ENCODE measurements at places on chromosomes 13 and 19. TPM values are rescaled to one million over a fixed set of nuclear protein-coding genes. Genes with fewer than 3 reads are reported as not detected.
A peak's percentile ranks its signal among the peaks of the same experiment; 100 is the strongest.

Gene EDDM13
- 2.3 TPM for total RNA-seq

DNA sequence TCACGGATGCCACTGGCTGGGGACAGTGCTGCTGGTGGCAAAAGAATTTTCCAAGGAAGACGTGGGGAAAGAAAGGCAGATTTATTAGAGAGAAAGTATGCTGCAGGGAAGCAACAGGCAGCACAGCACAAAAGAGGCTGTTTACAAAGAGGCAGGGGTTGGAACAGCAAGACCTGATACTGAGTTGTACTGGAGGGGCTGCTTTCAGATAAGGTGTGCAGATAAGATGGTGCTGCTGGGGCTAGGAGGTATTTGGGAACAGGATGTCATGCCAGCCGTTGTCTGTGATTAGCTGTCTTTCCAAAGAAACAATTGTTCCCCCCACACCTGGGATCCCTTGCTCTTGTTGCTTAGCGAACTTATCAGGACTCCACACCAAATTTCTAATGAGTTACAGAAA is 2023.3 kb upstream of the PCDH20 start:
- H3K27me3 ChIP-seq: no peaks in the 10 kb centered on the region
- no peaks in the 10 kb centered on the region for H3K4me1 ChIP-seq
- no peak overlapping the region for H3K27ac ChIP-seq

- H3K4me1 ChIP-seq: peaks cover 49% of the 10 kb centered on the region
- peak overlapping the region; percentile 79 for H3K27ac ChIP-seq
- peaks cover 23% of the 10 kb centered on the region for H3K27me3 ChIP-seq
- H3K36me3 ChIP-seq: no peaks in the 10 kb centered on the region
Observed at GRCh38 chr19:38559428-38560401, 58.0 kb downstream of the MAP4K1 start.

Gene ZNF549
- 7.5 TPM for total RNA-seq

GRCh38 chr19:4738734-4739133 is 15.1 kb upstream of the DPP9 start:
- no peak overlapping the region for H3K27ac ChIP-seq
- no peaks in the 10 kb centered on the region for H3K36me3 ChIP-seq
- no peak for DNase-seq
- H3K4me3 ChIP-seq: no peak overlapping the region
- peaks cover 1% of the 10 kb centered on the region for H3K4me1 ChIP-seq
- H3K27me3 ChIP-seq: peaks cover 7% of the 10 kb centered on the region

DNA sequence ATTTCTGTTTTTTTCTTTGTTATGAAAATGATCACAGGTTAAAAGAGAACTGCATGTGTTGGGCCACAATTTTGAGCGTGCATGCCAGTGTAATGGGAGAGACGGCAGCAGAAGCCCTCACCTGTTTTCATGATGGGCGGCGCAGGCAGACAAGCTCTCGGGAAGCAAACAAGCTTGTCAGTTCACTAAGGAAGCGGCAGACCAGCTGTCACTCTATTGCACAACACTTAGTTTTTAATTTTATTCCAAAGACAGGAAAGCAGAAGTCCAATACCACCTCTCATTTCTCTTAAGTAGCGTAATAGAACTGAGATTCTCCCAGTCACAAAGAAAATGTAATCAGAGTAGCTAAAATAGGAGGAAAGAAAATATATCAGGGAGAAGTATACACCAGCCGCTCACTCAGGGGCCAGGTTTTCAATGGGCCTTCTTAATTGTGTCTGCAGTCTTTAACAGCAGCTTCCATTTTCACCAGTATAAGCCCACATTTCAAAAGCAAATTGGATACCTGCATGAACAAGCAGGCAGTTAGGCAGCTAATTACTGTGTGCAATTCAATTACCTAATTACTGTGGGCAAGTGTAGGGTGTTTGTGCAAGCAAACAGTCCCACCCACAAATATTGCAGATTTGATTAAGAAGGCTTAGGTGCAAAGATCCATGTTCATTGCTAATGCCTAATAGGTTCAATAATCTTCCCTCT is 711.4 kb downstream of the DIAPH3 start:
- no peak overlapping the region for H3K27ac ChIP-seq
- no peaks in the 10 kb centered on the region for H3K4me1 ChIP-seq
- H3K4me3 ChIP-seq: no peak overlapping the region
- peaks cover 3% of the 10 kb centered on the region for H3K27me3 ChIP-seq
- DNase-seq: no peak

DNA sequence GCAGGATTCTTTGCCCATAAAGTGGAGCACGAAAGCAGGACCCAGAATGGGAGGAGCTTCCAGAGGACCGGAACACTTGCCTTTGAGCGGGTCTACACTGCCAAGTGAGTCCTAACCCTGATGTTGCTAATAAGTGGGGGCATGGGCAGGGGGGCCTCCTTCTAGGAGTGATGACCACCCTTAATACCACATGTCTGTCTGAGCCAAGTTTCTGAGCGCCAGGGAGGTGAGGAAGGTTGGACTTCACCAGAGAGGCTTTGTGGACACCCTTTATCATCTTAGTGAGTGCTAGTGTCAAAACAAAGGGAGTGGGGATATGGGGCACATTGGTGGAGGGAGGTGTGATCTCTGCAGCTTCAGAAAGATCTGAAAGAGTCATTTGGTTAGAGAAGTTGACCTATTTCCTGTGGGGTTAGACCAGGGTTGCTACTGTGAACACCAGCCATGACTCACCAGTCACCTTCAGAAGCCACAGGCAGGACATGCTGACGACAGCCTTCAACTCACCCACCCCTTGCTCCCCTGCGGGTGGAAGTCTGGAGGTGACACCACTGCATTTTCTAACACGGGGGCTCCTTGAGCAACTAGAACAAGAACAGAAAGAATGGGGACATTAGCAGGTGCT is 8.8 kb downstream of the ALOX5AP start:
- H3K4me3 ChIP-seq: peak overlapping the region; percentile 20
- DNase-seq: peak; percentile 95
- H3K27ac ChIP-seq: peak overlapping the region; percentile 69
- peaks cover 4% of the 10 kb centered on the region for H3K27me3 ChIP-seq
- H3K36me3 ChIP-seq: peaks cover 69% of the 10 kb centered on the region

DNA sequence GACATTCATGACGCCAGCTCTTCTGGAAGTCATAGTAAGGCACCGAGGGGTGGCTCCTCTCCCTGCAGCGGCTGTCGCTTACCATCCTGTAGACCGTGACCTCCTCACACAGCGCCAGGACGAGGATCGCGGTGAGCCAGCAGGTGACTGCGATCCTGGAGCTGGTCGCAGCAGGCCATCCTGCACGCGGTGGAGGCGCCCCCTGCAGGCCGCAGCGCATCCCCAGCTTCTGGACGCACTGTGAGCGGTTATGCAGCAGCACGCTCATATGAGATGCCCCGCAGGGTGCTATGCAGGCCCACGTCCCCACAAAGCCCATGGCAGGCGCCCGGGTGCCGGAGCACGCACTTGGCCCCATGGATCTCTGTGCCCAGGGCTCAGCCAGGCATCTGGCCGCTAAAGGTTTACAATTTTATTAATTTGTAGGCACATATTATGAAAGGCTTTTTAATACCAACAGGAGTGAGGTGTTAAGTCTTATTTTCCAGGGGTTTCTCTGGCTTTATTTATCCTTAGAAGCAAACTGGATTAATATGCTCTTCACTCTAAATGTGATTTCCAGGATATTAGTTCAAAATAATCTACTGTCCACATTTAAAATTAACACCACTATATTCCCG is 35.6 kb upstream of the PSPC1 start:
- H3K4me1 ChIP-seq: no peaks in the 10 kb centered on the region
- H3K27ac ChIP-seq: no peak overlapping the region
- DNase-seq: peak; percentile 38
- H3K27me3 ChIP-seq: no peaks in the 10 kb centered on the region
- peaks cover 25% of the 10 kb centered on the region for H3K36me3 ChIP-seq
- no peak overlapping the region for H3K4me3 ChIP-seq

DNA sequence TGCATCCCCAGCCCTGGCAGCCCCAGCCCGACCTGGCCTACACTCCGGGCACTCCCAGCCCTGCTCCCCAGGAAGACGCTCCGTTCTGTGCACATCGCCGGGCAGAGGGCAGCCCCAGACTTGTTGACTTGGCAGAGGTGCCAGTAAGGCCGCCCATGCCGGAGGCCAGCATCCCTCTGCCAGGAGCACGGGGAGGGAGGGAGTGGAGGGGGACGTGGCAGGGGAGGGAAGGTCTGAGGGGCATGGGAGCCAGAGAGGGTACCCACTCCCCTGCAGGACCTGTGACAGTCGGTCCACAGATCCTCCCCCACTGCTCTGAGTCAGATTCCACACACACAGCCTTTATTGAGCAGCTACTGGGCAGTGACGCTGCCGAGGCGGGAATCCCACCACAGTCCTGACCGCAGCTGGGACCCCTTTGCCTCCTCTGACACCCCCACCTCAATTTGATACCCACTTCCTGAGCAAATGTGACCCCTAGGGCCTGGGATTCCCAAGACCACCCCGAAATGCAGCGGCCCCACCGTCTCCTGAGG is 1.9 kb upstream of the NKPD1 start:
- no peak for DNase-seq
- H3K4me3 ChIP-seq: no peak overlapping the region
- peaks cover 5% of the 10 kb centered on the region for H3K27me3 ChIP-seq
- no peak overlapping the region for H3K27ac ChIP-seq

Gene SERTM1
- total RNA-seq: not detected

- DNase-seq: no peak
- H3K4me1 ChIP-seq: no peaks in the 10 kb centered on the region
- no peaks in the 10 kb centered on the region for H3K36me3 ChIP-seq
- H3K27me3 ChIP-seq: no peaks in the 10 kb centered on the region
- no peak overlapping the region for H3K27ac ChIP-seq
Observed at GRCh38 chr13:104567114-104567513, 1500.9 kb upstream of the SLC10A2 start.

GRCh38 chr13:74132776-74133656 is 1.2 kb downstream of the KLF12 start:
- H3K4me3 ChIP-seq: no peak overlapping the region
- peaks cover 40% of the 10 kb centered on the region for H3K4me1 ChIP-seq
- H3K36me3 ChIP-seq: peaks cover 4% of the 10 kb centered on the region
- peak; percentile 54 for DNase-seq

Gene DCLK1
- not detected for total RNA-seq

GRCh38 chr13:101942535-101943157 is 459.2 kb downstream of the FGF14 start:
- DNase-seq: no peak
- H3K27me3 ChIP-seq: no peaks in the 10 kb centered on the region
- no peaks in the 10 kb centered on the region for H3K36me3 ChIP-seq
- no peak overlapping the region for H3K27ac ChIP-seq
- no peaks in the 10 kb centered on the region for H3K4me1 ChIP-seq

DNA sequence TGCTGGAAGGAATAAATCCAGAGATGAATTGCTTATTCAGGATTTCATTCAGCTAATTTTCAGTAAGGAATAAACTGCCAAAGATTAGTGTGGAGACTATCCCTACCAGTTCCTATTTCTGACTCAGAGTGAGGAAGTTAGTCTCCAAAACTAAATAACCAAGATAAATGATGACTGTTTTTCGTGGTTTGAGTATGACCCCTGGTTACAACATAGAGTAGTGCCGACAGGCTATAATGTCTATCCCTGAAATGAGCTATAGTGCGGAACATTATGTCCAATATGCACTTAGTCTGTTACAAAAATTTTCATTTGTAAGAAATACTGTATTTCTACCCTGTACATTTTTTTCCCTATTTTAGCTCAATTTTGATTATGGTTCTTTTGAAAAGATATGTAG is 51.4 kb downstream of the NBEA start:
- no peaks in the 10 kb centered on the region for H3K36me3 ChIP-seq
- no peak for DNase-seq
- no peak overlapping the region for H3K27ac ChIP-seq
- no peak overlapping the region for H3K4me3 ChIP-seq
- H3K27me3 ChIP-seq: no peaks in the 10 kb centered on the region
- no peaks in the 10 kb centered on the region for H3K4me1 ChIP-seq

Gene LILRB2
- not detected for total RNA-seq

DNA sequence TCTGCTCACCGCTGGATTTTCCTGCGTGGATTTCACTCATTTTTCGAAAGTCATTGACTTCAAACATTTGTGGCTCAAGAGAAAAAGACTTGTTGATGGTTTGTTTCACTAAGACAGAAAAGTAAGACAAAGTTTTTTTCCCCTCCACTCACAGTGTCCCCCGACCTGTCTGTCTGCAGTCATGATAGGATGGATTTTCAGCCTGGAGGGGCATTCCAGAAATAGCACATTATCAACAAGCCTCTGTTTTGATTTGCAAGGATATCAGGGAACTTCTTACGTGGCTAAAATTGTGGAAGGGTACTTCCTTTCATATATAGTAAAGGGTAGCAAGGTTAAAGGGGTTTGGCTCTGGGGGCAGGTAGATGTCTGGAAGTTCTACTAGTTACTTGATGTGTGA is 11.8 kb downstream of the SOX21 start:
- peaks cover 8% of the 10 kb centered on the region for H3K36me3 ChIP-seq
- no peak overlapping the region for H3K27ac ChIP-seq
- no peak overlapping the region for H3K4me3 ChIP-seq
- peaks cover 73% of the 10 kb centered on the region for H3K27me3 ChIP-seq
- H3K4me1 ChIP-seq: no peaks in the 10 kb centered on the region

Gene CYP2S1
- 0.83 TPM for total RNA-seq

DNA sequence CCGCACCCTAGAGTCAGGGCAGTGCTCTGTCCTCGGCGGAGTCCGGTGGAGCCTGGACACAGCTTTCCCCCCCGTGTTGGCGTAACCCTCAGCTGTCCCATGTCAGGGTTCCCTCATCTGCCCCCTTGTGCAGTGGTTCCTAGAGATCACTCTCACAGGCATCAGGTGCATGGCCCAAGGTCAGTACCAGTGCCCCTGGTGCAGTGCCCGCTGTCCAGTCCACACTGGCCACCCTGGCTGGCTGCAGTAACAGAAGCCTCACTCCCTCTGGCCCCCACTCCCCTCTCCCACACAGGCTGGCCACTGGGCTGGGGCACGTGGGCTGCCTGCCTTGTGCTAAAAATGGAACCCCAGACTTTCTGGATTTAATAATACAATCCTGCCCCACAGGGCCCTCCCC is 49.6 kb upstream of the C1QTNF9B start:
- no peak overlapping the region for H3K27ac ChIP-seq
- no peaks in the 10 kb centered on the region for H3K36me3 ChIP-seq
- no peaks in the 10 kb centered on the region for H3K27me3 ChIP-seq

GRCh38 chr13:94548382-94548781 is 47.6 kb downstream of the TGDS start:
- peak overlapping the region; percentile 86 for H3K4me3 ChIP-seq
- H3K27me3 ChIP-seq: peaks cover 8% of the 10 kb centered on the region
- peak overlapping the region; percentile 96 for H3K27ac ChIP-seq
- H3K36me3 ChIP-seq: peaks cover 3% of the 10 kb centered on the region
- H3K4me1 ChIP-seq: peaks cover 21% of the 10 kb centered on the region
- no peak for DNase-seq

- H3K4me3 ChIP-seq: no peak overlapping the region
- no peak for DNase-seq
- peaks cover 22% of the 10 kb centered on the region for H3K4me1 ChIP-seq
- peaks cover 11% of the 10 kb centered on the region for H3K36me3 ChIP-seq
Observed at GRCh38 chr13:100428986-100429385, 159.6 kb downstream of the GGACT start.

DNA sequence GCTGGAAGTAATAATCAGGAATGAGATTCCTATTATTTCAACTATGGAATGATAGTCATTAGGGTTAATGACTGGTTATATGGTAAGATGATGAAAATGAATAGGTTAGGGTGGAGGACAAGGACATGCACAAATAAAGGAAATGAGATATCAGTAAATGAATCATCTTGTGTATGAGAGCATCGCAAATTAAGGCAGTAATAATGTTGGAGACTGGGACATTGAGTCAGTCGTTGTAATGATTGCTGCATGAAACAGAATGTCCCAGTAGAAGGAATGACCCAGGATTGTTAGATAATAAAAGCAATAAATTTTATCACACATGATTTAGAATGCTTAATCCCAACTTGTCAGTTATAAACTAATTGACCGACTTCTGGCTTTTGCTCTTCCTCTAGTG is 1733.7 kb upstream of the PCDH20 start:
- no peaks in the 10 kb centered on the region for H3K4me1 ChIP-seq
- H3K4me3 ChIP-seq: no peak overlapping the region
- no peak overlapping the region for H3K27ac ChIP-seq
- no peaks in the 10 kb centered on the region for H3K36me3 ChIP-seq

Gene ERICH4
- not detected for total RNA-seq

Gene LYPD3
- 0.68 TPM for total RNA-seq

Gene ATP4A
- total RNA-seq: not detected

Measured in activated CD8-positive, alpha-beta T cell treated with anti-CD3 and anti-CD28 coated beads, Interleukin-2, amount 10 ng/mL, durations not matched to agents 7 days and 5 days (primary cell).